ENCODE measurements at places on chromosomes 5 and 9. TPM values are rescaled to one million over a fixed set of nuclear protein-coding genes. Genes with fewer than 3 reads are reported as not detected.

PCDHA1 gene
- polyA plus RNA-seq, result not detected

DNA sequence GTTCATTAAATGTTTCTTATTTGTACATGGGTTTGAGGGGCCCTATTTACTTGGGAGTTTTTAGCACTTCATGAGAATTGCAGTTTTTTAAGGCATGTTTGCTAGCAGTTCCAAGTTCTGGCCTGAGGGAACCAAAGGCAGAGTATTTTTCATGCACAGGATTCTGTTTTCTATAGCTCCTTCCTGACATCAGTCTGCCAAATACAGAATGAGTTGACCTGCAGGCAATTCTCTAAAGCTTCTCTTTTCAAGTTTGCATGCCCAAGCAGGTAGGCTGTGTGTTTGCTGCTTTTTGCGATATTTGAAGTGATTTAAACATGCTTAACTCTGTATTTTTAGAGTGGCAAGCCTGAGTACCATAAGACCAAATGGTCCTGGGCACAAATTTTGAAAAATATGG lies 75.8 kb downstream of the AOPEP start:
- H3K4me3 ChIP-seq, result no peak overlapping the region
- no peaks in the 10 kb centered on the region for H3K4me1 ChIP-seq
- no peaks in the 10 kb centered on the region for H3K27me3 ChIP-seq
- peaks cover 14% of the 10 kb centered on the region for H3K36me3 ChIP-seq

SLCO6A1 gene
- not detected for polyA plus RNA-seq

DNA sequence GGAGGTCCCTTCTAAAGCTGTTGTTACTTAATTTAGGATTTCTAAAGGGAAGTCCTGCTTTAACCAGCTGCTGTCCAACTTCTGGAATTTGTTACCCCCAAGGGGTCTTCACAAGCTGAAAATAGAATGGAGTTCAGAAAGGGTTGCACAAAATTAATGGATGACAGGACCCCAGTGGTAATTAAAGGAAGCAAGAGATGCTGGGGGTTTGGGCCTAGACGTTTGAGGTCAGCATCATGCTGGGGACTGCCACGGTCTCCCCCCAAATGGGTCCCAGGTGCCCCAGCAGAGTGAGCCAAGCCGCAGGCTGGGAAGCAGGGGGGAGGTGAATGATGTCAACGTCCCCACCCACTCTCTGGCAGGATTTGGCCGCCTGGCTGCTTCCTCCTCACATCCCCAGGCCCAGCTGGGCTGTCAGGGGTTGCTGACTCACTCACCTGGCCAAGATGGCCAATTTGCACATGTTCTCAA lies 97.5 kb upstream of the ARAP3 start:
- H3K4me3 ChIP-seq, result no peak overlapping the region
- no peaks in the 10 kb centered on the region for H3K36me3 ChIP-seq
- H3K27me3 ChIP-seq, result no peaks in the 10 kb centered on the region
- H3K27ac ChIP-seq, result no peak overlapping the region

UBE2R2 gene
- polyA plus RNA-seq, result 16.9 TPM

FOXI1 gene
- not detected for polyA plus RNA-seq

DNA sequence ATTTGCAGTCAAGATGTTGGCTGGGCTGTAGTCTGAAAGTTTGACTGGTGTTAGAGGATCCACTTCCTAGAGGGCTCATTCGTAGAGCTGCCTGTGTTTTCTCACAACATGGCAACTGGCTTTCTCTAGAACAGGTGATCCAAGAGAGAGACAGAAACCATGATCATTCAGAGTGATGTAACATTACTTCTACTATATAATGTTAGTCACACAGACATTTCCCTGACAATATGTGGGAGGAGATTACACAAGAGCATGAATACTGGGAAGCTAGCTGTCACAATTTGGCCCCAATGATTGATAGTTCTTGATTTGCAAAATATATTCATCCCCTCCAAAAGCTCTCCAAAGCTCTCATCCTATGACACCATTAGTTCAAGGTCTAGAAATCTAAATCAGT lies 10.9 kb upstream of the TMEM161B start:
- no peaks in the 10 kb centered on the region for H3K36me3 ChIP-seq
- no peak overlapping the region for H3K27ac ChIP-seq
- no peaks in the 10 kb centered on the region for H3K4me1 ChIP-seq
- H3K4me3 ChIP-seq, result no peak overlapping the region

GRAMD2B gene
- polyA plus RNA-seq, result 3.8 TPM
